ENCODE measurements at places on chromosomes 1 and 21. TPM values are rescaled to one million over a fixed set of nuclear protein-coding genes. Genes with fewer than 3 reads are reported as not detected.

DNA sequence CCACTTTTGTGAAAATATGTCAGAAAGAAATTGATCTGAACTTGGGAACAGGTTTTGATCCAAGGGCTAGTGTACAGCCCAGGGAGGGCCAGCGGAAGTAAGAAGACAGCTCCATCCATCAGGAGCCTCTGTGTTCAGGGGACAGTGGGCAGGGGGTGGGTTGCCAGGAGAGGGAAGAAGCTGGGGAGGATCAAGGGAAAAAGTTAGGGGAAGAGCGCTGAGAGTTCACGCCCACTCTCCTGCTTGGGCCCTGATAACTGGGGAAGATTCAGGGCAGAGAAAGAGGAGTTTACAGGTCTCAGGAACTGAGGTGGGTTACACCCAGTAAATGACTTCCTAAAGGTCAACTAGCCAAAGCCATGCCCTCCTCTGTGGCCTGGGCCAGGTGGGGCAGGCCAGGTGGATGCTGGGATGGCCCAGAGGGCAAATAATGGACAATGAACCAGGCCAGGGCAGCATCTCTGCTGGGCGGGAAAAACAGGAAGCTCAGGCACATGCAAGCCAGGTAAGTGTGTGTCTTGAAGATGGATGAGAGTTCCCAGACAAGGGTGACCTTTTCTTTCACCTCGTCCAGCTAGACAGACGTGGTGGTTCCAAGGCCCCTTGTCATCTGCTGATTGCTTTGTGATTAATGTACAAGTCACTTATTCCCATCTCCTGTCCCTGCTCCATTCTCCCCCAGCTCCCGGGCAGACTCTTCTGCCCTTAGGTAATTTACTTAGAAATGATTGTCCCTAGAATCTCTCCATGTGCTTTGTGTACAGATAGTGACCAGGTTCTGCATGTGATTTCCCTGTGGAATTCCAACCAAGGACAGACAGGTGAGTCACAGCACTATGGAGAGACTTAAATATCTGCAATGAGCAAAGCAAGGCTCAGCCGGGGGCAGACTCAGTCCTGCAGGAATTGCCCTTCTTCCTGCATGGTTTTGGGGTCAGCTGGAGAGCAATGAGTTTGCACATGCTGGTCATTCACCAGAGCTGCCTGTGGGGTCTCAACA lies 57.0 kb downstream of the MDM4 start:
- peak; percentile 57 for DNase-seq

DNA sequence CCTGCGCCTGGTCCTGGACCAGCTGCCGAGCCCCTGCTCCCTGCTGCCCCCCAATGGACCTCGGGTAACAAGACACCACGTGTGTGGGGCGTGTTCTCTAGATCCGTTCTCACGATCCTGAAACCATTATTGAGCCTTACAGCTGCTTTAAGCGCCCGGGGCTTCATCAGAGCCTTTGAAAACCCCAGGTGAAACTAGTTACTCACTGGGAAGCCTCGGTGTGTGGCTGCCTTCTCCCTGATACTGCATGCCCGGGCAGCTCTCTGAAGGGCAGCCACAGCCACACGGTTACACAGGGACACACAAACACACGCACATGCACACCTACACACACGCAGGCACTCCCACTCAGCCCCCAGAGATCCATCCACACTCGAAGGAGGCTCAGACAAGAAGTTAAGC lies 5.3 kb downstream of the HES2 start:
- peak; percentile 69 for DNase-seq

DNA sequence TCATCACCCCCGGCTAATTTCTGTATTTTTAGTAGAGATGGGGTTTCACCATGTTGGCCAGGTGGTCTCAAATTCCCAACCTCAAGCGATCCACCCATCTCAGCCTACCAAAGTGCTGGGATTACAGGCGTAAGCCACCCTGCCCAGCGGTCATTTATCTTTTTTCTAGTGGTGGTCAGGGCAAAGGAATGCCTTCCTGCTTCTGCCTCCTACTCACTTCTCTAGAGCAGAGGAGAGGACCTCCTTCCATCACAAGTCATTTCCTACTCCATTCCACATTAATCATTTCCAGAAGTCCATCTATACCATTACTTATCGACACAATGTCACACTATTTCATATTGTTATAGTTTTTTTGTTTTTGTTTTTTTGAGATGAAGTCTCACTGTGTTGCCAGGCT lies 13.3 kb downstream of the FBXO42 start:
- DNase-seq: no peak

The MX2 gene
- 2.6 TPM for total RNA-seq

The TMEM51 gene
- total RNA-seq: 24.0 TPM

The DYNLT5 gene
- total RNA-seq: not detected

GRCh38 chr1:75171876-75172275 lies 37.7 kb downstream of the LHX8 start:
- DNase-seq: no peak

- no peak for DNase-seq
These were observed 14.0 kb upstream of the NCF2 start for GRCh38 chr1:183604038-183604808.

DNA sequence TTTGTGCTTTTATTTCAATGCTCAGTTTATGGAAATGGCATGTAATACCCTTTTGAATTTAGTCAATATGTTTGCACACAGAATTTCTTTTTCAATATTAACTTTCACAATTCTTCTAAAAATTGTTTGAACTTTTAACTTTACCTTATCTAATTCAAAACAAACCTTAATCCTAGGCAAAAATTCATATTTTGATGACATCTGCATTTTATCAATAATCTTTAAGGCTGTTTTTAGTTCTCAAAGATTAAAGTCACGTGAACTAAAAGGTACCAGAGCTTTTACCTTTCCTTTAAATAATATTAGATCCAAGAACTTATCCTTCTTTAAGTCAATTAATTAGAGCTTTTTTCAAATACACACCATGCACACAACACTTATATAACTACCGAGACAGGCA lies 218.9 kb upstream of the NCAM2 start:
- no peak for DNase-seq

- DNase-seq: peak; percentile 52
These were observed 54.2 kb downstream of the SYT2 start for GRCh38 chr1:202656057-202656456.

DNA sequence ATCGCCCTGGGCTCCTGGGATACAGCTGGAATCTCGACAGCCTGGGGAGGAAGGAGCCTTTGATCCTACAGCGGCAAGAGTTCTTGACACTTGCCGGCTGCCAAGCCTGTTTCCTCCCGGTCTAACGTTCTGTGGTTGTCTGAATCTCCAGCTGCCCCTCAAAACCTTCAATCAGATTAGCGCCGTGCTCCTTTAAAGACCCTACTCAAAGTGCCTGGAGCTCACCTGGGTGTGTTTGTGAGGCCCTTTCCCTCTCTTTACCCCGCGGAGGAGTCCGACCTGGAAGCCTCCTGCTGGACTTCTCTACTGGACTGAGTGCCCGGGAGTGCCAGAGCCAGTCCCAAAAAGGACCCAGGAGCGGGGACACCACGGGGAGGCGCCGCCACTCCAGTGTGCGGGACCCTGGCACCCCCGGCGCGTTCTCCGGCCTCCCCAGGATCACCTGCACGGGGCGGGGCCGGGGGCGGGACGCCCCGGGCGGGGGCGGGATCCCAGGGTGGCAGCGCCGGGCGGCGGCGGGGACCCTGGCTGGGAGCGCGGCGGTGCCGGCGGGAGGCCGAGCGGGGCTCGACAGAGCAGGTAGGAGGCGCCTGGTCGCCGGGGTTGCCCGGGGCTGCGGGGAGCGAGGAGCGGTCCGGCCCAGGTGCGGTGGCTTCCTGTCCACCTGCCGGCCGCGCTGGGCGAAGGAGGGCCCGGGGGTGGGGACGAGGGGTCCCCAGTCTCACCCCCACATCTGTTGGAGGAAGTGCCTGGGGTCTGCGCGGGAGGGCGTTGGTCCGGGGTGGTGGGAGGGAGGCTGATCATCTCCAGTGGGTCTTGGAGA lies at the start of gene NCMAP:
TSS of gene NCMAP (plus strand) at position 497 of the 823 bp plus-strand sequence. CDS start 39,344 bp downstream, outside the sequence.
- peak; percentile 83 for DNase-seq

GRCh38 chr1:30410153-30410851 lies 313.1 kb downstream of the MATN1 start:
- DNase-seq: no peak

DNA sequence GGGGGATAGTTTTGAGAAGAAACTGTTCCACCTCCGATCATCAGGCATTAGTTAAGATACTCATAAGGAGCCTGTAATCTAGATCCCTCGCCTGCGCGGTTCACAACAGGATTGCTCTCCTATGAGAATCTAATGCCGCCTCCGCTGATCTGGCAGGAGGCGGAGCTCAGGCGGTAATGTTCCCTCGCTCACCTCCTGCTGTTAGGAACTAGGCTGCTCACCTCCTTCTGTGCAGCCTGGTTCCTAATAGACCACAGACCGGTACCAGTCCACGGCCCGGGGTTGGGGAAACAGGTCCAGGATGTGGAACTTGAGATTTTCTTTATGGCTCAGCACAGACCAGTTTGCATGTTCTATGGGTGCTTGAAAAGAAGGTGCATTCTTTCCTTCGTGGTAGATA lies 27.2 kb upstream of the FAM3B start:
- peak; percentile 29 for DNase-seq

DNA sequence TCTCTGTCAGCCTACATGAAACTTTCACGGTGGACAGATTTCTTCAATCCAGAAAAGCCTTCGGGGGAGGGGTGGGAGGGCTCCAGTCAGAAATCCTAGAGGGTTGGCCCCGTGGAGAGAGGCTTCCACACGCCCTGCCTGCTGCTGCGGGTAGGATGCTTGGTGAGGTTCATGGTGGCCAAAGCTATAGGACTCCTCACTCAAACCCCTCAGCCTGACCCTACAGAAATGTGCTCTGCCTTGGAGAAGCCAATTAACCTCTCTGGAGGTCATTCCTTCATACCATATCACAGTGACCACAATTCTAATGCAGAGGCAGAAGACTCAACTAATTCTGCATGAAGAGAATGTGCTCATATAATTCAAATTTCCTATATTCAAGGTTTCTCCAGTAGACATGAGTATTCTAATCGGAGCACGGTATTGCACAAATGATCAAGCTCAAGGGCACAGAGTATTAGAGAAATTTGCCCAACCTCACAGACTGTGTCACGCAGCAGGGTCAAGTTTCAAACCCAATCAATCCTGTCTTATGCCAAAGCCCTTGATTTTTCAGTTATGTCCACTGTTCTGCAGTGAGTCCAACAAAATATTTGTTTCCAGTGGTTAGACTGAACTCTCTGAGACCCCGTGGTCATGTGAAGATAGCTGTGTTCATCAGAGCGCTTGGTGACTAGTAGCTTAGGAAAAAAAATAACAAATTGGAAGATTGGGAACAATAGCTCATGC lies 104.8 kb downstream of the TOMM20 start:
- DNase-seq: no peak

The RPAP2 gene
- 14.2 TPM for total RNA-seq

DNA sequence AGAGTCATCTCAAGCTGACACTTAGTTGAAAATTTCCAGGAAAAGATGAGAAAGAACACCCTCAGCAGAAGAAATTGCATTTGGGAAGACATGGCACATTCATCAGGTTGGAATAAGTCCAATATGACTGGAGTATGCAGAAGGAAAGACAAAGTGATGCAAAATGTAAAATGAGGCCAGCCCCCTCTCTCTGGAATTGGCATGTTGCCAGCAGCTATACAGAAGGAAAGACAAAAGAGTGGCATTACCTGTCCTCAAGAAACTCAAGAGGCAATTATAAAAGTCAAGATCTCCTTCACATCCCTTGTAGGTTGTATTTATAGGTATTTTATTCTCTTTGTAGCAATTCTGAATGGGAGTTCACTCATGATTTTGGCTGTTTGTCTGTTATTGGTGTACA lies 426.3 kb downstream of the AGBL4 start:
- no peak for DNase-seq

DNA sequence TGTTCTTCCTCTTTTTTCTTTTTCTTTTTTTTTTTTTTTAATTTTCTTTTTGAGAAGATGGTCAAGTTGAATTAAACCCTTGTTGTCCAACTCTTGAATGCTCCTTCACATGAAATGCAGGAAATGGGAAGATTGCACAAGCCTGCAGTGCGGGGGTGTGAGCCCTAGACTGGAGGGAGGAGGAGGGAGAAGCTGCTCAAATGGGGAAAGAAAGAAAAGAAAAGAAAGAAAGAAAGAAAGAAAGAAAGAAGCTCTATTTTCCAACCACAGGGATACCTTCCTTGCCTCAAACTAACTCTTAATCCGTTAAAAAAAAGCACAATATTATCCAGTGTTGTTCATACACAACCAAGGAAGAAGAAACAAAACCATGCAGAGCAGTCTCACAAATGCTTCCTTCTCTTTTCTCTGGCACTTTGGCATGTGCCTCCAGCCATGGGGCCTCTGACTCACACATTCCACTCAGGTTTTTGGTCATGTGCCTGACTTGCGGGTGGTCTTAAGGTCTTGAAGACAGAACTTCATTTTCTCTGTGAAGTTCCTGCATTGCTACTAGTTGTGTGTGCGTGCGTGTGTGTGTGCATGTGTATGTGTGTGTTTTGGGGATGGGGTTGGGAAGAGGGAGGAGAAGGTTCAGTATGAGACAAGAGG lies 276.1 kb downstream of the RPS6KC1 start:
- DNase-seq: peak; percentile 58

The VHLL gene
- not detected for total RNA-seq

The CASQ1 gene
- not detected for total RNA-seq

DNA sequence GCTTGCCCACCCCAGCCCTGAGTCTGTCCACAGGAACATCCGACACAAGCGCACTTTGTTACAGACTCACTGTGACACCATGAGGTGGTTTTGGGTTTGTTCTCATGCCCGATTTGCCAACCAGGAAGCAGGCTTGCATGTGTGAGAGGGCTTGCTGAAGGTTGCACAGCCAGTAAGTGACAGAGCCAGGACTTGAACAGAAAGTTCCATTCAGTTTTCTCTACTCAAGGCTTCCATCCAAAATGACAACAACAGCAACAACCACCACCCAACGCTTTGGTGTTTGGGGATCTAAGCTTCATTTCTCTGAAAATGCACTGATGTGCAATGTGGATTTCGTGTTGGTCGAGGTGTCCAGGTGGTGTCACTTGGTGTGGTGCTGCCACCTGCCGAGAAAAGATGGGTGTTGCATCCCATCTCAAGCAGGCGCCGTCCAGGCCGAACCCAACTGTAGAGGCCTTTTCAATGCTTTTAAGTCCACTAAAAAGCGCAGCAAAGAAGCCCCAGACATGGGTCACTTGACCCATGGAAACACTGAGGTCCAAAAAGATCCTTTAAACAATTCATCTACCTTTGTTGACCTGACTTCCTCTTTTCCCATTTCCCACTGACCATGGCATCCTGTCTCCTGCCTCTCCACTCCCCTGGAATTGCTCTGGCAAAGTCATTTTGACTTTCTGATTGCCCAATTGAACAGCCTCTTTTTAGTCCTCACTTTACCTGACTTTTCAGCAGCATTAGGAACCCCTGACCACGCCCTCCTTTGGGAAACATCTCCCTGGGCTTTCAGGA lies 12.2 kb downstream of the CITED4 start:
- peak; percentile 82 for DNase-seq

The CELA2A gene
- total RNA-seq: 9.5 TPM
